ENCODE measurements at places on chromosomes 1 and 21.

DNA sequence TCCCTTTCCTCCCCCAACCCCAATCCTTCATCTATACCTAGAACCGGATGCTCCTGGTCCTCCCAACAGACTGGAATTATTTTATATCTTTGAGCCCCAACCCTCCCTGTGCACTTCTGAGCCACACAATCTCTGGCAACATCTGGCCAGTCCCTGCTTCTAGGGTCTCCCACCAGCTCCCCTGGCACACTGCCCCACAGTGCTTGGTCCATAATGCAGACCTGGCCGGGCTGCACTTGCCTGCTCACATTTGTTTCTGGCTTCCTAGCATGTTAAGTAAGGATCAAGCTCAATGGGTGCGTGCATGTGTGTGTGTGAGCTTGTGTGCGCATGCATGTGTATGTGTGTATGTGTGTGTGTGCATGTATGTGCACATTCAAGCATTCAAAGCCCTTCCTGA, 8.8 kb downstream of the TRIM62 start:
- DNase-seq = no peak

GRCh38 chr1:64572222-64572900, 102.4 kb downstream of the CACHD1 start:
- no peak for DNase-seq

GRCh38 chr1:18899363-18900049, 2.8 kb downstream of the ALDH4A1 start:
- DNase-seq = no peak

GRCh38 chr1:161739865-161740566, 9.6 kb upstream of the DUSP12 start:
- DNase-seq = no peak
